Left kidney (tissue), 8 donors: ENCODE measurements at places on chromosomes 13 and 19.
A peak's percentile ranks its signal among the peaks of the same experiment; 100 is the strongest.

DNA sequence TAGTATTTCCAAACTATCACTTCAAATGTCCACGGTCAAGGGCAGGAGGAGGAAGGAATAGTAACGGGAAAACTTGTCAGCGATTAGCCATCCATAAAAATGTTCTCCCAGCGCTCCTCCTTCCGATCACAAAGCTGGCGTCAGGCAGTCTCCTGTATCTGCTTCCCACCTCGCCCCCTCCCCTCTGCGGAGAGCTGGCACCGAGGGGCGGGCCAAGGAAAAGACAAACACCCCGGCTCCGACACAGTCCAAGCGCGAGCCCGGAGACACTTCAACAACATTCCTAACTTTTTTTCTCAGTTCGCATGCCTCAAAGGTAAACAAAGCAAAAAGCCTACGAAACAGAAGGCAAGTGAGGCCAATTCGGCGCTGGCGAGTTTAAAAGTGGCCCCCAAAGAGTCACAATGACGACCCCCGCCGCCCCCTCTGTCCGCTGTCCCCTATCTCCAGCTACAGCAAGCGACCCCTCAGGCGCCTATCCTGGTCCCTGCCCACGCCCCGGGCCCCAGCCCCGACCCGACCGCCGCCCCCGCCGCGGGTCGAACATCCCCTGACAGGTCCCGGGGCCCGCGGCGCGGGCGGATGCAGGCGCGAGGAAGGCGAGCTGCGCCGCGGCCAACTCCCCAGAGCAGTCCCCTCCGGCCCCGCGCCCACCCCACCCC, 736 bp downstream of the SMAD9 start:
- peak; percentile 68 for DNase-seq

DNA sequence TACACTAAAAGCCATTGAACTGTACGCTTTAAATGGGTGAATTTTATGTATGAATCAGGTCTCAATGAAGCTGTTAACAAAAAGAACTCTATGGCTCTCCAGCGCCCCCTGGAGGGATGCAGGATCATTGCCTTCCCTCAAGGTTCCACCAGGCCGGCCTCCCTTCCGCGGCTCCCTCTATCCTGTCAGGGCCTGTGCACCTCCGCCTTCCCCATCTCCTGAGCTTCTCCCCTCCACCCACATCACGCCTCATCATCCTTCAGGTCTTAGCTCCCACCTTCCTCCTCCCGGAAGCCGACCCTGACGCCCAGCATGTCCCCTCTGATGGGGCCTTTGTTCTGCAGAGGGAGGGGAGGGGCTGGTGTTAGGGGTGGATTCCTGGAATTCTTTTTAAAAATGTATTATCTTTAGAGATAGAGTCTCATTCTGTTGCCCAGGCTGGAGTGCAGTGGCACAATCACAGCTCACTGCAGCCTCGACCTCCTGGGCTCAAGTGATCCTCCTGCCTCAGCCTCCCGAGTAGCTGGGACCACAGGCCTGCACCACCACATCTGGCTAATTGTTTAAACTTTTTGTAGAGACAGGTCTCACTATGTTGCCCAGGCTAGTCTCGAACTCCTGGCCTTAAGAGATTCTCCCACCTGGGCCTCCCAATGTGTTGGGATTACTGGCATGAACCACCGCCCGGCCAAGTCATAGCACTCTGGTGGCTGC, 27.7 kb downstream of the MEIS3 start:
- peak; percentile 43 for DNase-seq

DNA sequence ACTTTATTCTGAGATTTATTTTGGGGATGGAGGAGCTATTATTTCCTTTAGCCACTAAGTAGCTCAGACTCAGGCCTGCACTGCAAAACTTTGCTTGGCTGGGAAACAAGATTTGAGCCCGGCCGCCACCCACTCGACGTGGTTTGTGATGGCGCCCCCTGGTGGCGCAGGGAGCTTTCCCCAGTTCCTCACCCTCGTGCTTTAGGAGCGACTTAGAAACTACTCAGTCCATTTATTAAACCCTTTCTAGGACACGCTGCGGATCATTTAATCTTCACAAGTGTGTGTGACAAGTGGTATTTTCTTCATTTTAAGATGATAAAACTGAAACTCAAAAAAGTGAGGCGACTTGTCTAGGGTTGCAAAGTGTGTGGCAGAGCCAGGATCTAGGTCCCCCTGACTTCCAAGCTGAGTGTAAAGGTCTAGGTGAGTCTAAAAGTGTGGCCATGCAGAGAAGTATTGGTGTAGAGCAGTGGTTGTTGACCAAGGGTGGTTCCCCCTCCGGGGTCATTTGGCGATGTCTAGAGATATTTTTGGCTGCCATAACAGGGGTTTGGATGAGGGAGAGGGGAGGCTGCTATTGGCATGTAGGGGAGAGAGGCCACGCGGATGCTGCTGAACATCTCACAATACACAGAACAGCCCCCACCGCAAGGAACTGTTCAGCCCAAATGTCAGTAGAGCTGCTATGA, 2.2 kb downstream of the CXCL17 start:
- DNase-seq: no peak

GRCh38 chr13:76641056-76641455, 245.1 kb downstream of the KCTD12 start:
- DNase-seq: no peak

GRCh38 chr13:57253551-57253950, 86.6 kb downstream of the PRR20E start:
- DNase-seq: no peak

GRCh38 chr19:45657520-45658167, 10.4 kb upstream of the GIPR start:
- no peak for DNase-seq

DNA sequence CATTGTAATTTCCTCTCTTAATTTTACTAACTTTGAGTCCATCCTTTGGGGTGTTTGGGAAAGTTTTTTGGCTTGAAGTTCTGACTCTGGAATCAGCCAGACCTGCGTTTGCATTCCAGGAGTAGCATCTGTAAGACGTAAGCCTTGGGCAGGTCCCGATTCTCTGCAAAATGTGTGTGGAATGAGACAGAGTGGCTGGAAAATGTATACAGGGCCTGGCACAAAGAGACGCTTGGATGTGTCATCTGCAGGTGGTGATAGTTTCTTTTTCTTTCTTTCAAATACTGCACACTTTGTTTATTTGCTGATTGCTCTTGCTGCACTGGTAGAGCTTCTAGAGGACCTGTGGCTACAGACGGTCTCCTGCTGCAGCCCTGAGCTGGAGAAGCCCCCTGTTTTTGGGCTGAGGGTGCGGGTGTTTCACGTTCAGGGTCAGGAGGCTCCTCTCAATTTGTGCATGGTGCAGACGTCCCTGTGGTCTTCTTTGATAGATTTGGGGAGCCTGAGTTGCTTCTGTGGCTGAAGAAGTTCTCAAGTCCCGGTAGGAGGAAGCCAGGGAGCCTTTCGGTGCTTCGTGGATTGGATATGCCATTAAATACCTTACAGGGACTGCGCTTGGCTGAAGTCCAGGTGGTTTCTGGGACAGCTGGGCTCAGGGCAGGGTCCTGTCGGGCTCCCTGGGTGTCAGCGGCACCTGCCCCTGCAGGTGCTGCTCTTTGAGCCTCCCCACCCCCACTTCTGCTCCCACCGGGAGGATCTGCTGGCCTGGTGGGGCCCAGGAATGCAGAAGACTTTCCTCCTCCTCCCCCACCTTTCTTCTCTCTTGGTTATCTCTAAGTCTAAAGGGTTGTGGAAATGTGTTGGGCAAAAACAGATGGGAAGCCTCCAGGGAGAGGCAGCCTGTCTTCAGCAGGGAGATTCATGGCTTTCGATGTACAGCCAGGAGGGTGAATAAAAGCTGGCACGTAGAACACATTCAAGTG, 44.0 kb upstream of the GAS6 start:
- DNase-seq: no peak

DNA sequence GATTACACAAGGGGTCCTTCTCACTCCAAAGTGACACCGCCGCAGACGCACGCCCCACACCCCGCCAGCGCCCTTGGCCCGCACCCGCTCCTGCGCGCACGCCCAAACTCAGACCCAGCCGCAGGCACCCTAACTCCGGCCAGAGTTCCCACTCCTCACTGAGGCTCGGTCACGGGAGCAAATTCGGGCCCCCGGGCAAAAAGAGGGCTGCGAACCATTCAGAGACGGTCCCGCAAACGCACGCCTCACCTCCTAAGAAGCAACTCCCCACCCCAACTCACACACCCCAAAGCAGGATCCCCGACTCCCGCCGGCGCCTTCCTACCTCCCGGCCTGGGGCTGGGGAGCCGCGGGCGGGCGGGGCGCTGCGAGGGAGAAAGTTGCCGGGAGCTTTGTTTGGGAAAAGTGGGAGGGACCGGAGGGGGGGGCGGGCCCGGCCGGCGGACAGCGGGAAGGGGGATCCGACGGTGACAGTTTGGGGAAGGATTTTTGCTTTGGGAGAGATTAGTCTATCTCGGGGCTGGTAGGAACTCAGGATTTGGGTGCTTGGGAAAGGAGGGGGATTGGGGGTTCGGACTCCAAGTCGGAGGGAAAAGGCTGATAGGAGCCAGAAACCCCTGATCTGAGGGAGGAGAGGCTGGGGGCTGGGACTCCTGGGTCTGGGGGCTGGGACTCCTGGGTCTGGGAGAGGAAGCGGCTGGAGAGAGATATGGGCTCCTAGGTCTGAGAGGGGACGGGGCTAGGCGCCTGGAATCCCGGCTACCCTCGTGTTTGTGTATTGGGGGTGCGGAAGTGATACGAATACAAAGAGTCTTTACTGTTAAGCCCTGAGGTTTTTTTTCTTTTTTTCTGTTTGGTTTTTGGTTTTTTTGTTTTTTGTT, at the start of gene TEAD2:
Gene TEAD2, minus strand, starts transcription at position 369 of the 881 bp plus-strand sequence. CDS start 2,341 bp downstream, outside the sequence.
- DNase-seq: peak; percentile 78

DNA sequence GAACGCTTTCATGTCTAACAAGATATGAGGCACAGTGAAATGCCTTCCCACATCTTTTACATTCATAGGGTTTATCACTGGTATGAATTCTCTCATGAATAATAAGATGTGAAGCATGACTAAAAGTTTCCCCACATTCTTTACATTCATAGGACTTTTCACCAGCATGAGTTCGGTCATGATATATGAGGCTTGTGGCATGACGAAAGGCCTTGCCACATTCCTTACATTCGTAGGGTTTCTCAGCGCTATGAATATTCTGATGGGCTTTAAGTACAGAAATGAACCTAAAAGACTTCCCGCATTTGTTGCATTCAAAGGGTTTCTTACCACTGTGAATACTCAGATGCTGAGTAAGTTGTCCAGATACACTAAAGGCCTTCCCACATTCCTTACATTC, 21.3 kb downstream of the ZNF607 start:
- no peak for DNase-seq

DNA sequence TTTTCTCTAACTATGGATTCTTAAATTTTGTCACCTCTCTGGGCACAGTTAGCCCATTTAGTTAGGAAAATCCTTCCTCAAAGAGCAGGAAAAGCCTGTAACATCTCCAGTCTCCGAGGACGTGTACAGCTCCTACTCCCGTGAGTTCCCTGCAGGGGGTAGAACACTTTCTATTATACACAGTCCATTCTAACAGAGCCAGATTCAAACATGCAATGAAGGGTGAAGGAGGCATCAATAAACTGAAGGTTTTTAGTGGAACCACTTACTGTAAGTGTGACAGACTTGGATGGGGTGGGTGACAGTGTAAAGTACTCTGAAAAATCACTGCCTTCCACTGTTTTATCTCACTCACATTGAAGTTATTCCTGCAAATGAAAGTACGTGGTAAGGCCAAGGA, 204.7 kb upstream of the DACH1 start:
- DNase-seq: no peak

GRCh38 chr19:1747285-1748114, 5.8 kb upstream of the ONECUT3 start:
- DNase-seq: no peak

- DNase-seq: no peak
These were observed 49.9 kb downstream of the SLC7A9 start for GRCh38 chr19:32819419-32820400.

GRCh38 chr13:66399873-66400272, 830.3 kb downstream of the PCDH9 start:
- DNase-seq: no peak

GRCh38 chr19:58229255-58229639, 533 bp downstream of the ZNF544 start:
- no peak for DNase-seq

DNA sequence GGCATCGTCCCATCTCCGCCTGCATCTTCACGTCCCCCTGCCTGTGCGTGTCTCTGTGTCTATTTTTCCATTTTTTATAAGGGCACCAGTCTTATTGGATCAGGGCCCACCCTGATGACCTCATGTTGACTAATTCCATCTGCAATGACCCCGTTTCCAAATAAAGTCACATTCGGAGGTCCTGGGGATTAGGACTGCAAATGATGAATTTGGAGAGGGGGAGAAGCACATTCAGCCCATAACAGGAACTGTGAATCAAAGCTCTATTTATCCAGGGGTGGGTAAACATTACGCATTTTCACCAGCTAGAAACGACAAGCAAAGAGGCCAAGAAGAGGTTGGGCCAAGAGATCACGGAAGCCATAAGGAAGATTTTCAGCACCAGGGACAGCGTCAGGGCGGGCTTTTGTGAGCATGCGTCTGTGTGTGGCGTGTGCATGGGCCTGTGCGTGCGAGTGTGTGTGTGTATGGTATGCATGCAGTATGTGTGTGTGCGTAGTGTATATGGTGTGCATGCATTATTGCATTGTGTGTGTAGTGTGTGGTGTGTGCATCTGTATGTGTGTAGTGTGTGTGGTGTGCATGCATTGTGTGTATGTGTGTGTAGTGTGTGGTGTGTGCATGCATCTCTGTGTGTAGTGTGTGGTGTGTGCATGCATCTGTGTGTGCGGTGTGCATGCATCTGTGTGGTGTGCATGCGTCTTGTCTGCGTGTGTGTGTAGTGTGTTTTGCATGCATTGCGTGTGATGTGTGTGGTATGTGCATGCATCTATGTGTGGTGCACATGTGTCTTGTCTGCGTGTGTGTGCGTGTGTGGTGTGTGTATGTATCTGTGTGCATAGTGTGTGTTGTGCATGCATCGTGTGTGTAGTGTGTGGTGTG, 19.6 kb downstream of the CELF5 start:
- peak; percentile 78 for DNase-seq

DNA sequence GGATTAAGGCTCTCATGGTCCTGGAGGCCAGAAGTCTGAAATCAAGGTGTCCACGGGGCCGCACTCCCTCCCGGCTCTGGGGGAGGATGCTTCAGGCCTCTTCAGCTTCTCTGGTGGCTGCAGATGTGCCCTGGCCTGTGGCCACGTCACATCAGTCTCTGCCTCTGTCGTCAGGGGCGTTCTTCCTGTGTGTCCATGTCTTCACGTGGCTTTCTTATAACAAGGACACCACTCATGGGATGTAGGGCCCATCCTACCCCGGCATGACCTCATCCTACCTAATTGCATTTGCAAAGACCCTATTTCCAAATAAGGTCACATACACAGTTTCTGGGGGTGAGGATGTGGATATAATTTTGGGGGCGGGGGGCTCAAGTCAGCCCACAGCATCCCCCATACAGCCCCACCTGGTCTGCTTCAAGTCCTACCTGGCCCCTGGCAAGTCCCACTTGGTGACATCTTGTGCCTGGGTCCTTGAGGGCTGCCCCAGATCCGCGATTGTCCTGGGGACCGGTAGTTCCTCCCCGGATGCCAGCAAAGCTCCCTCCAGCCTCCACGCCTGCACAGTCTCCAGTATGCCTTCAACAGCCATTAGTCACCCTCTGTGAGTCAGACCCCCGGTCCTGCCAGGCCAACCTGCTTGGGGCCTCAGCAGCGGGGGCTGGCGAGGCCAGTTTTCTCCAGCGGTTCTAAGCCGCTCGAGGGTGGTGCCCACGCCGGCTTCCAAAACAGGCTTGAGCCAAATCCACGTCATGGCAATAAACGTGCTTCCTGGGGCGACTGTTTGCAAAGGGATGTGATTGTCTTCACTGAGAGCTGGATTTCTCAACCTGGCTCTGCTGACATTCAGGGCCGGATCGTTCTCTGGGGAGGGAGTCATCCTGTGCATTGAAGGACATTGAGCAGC, 32.2 kb downstream of the MYO9B start:
- DNase-seq: no peak
